ENCODE measurements at places on chromosomes 4 and X.

GRCh38 chrX:95760356-95760755 is 924.3 kb upstream of the DIAPH2 start:
- DNase-seq: no peak

- DNase-seq: no peak
Measured at GRCh38 chr4:18938343-18939099, 917.0 kb upstream of the LCORL start.

GRCh38 chrX:156001667-156002021 is 4.1 kb downstream of the IL9R start:
- no peak for DNase-seq

DNA sequence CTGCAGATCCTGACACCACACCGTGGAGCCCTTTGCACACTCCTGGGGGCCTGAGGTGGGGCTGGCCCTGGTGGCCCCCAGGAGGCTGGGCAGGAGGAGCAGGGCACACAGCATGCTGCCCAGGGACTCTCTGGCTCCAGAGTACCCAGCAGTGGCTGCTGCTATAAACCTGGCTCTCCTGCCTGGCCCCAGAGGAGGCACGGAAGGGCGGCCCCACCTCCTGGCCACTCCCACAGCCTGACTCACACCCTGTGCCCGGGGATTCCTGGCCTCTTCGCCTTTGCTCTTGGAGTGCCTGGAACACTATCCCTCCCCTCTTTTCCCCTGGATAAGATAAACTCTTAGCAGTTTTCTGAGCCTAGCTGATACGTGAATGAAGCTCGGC is at the start of gene PSAPL1:
PSAPL1 (minus strand) TSS at position 165 of the 385 bp plus-strand sequence; CDS start at position 114, 51 bp downstream.
- DNase-seq: no peak

- no peak for DNase-seq
Measured at GRCh38 chr4:107935246-107935645, 3.9 kb downstream of the CYP2U1 start.

DNA sequence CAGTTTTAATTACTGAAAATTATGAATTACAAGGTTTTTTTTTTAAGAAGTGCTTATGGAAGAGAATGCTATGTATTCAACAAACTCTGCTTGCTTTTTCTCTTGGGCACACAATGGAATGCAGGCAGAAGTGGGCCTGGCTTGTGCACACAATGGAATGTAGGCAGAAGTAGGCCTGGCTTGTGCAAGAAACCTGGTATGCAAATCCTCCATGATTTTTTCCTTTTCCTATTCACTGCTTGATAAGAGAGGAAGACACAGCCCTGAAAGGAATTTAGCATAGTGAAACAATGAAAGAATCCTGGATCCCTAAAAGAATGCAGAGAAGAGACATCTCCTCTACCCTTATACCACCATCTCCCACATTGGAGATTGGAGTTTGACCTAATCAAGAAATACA is 138.4 kb downstream of the COL25A1 start:
- no peak for DNase-seq

DNA sequence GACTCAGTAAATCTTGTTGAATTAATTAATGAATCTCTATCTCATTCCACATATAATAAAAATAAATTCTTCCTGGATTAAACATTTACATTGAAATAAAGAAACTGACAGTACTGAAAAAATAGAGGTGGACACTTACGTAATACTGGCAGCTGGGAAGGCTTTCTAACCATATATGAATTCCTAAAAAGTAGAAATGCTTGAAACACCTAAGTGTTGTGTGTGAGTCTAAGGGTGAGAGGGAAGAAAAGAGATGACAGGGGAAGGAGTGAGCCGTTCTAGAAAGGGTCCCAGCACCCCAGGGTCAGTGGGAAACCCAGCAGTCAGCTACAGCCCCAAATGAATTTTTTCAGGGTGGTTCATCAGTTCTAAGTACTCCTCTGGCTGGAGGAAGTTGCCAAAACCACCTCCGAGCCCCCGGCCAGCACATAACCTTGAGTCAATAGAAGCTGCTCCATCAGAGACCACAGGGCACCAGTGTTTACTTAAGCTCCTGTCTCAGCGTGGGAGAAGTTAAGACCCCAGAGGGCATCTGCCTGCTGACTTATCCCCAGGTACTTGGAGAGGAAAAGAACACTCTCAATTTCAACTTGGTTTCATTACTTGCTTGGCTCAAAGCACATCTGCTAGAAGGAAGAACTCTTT is 18.3 kb downstream of the GAB3 start:
- DNase-seq: no peak

DNA sequence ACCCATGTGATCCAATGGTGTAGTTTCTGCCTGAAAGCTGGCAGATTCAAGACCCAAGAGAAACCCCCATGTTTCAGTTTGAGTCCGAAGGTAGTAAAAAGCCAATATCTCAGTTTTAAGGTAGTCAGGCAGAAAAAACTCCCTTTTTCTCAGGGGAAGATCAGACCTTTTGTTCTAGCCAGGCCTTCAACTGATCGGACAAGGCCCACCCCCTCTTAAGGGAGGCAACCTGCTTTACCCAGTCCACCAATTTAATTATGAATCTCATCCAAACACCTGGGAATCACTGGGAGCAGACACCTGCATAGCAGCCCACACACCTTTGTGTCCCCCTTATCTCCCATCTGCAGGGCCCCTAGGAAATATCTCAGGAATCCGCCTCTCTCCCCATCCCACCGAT is 322.0 kb downstream of the STK32B start:
- DNase-seq: no peak

GRCh38 chrX:42290608-42291007 is 367.3 kb upstream of the CASK start:
- no peak for DNase-seq

DNA sequence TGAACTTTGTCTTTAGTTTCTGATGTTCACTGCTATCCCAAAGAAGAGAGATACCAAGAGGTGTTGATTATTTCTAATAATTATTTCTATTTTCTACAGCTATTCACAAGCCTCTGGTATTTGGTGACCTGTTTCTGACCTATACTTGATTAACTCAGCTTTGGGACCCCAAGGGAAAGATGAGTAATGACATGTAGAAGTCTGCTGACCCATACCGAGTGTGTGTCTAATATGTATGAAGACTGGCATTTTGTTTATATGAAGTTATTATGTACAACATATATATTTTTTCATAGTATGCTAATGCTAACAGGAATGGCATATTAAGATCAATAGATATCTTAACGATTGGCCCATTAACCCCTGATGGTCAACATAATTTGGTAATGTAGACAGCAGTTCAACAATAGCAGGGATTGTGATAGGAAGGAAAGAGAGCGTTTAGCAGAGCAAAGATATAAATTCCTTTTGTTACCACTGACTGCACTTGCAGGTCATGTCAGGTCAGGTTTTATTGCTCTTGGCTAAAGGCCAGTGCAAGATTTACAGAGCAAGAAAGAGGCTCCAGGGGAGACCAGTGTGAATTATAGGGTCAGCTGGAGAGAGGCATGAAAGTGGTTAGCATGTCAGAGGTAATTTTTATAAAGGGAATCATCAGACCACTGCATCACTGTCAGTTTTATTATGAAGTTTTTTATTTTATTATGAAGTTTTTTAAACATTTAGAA is 94.7 kb upstream of the DIPK2B start:
- no peak for DNase-seq

DNA sequence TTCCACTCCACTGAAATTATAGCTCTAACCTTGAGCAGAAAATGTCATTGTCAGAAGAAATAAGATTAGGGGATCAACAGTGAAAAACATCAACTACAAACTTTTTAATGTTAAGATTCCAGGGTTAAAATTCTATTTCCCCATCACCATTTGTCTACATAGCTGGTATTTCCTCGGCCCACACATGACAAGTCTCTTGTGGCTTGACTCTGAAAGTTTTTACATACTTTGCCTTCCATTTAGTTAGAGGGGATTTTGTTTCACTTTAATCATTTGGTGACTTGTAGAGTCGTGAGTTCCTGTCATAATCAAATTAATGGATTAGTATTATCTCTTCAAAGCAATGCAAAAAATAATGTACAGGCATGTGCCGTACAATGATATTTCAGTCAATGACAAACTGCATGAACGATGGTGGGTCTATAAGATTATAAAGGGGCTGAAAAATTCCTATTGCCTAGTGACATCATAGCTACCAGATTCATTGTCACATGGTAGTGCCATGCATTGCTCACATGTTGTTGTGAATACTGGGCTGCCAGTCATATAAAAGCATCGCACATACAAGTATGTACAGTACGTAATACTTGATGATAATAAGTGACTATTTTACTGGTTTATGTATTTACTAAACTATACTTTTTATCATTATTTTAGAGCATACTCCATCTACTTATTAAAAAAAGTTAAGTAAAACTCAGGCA is 72.0 kb downstream of the ING2 start:
- DNase-seq: no peak

- no peak for DNase-seq
Measured at GRCh38 chr4:182091128-182091527, 152.1 kb upstream of the TENM3 start.

DNA sequence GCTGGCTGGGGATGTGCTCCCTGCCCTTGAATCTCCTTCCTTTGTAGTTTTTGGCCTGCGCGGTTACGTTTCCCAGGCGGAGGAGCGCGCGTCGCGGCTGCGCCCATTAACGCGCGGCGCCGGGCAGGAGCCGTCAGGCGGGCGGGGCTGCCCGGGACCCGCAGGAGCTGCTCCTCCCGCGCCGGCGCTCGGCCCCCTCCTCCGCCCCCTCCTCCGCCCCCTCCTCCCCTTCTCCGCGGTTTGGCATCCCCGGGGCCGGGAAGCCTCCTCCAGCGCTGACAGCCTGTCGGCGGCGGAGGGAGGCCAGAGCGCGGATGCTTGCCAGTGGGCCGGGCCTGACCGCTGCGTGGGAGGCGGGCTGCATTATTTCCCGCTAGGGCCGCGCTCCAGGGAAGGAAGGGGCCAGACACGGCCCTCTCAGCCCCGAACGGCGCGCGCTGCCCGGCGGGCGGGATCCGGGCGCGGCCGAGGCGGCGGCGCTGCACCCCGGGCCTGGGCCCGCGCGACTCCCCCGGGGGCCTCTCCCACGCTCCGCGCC is at the start of gene DCLK2:
DCLK2 (plus strand) TSS at position 405 of the 538 bp plus-strand sequence. CDS start 583 bp downstream, outside the sequence.
- no peak for DNase-seq

DNA sequence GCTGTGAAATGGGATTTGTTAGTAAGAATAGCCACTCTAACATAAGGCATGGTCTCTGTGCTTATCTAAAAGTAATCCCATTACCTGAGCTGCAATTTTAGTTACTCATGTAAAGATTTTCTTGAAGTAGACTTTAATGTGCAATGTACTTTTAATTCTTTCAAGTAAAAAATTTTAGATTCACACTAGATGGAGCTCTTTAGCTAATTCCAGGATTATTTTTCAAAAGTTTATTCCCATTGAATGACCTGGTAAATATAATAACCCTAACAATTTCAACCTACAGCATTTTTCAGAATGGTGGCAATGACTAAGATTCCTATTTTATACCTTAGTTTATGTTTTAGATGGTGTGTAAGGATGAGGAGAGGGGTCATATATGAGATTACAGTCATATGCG is 18.1 kb downstream of the USP38 start:
- no peak for DNase-seq

DNA sequence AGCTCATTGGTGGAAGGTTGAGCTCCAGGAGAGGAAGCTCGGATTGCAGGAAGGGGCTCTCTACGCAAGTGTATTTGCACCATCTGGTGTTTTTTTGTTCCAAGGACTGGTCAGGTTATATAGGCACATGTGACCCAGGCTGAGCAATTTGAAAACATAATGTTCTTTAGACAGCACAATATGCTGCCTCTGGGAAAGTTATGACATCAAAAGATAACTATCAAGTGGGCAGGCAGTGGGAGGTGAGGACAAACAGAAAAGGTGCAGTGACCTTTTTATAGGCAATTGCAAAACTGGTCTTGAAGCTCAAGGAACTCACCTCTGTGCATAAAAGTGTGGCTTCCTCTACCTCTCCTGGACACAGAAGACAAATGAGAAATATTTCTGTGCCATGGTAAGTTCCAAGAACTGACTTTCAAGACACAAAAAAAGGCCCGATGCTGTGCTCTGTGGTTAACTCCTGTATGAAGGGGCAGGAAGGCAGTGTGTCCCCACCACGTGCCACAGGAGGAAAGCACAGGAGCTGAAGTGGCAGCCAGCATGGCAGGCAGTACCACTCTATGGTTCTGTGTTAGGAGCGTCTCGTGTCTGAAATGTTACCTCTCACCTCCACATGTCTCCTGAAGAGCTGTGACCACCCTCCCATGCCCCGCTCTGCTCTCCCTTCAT is 128.6 kb downstream of the SHROOM3 start:
- DNase-seq: no peak

GRCh38 chrX:38060331-38060878 is 54.1 kb downstream of the SYTL5 start:
- no peak for DNase-seq

- no peak for DNase-seq
Measured at GRCh38 chr4:19725130-19725529, 526.6 kb upstream of the SLIT2 start.

- no peak for DNase-seq
Measured at GRCh38 chrX:150035531-150035930, 97.2 kb upstream of the EOLA2 start.

DNA sequence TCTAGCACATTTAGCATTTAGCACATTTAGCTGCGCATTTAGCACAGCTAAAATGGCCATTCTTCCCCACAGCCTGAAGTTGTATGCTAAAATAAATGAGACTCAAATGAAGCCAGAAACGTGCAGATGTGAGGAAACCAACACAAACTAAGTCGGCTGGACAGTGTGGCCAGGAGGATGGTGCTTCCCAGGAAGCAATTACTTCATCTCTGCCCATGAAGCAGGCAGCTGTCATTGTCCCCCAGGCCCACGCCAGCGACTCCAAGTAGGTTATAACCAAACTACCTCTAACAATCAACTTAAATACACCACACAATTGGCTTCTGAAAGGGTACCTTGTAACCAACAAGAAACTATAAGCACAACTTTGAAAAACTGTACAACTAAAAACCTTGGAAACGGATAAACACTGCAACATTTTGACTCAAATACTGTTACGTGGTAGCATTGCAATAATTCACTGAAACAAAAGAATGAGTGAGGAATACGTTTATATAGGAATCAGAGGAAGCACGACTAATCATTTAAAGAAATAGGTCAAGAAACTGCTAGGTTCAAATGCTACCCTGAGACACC is 39.2 kb downstream of the AFAP1 start:
- no peak for DNase-seq

DNA sequence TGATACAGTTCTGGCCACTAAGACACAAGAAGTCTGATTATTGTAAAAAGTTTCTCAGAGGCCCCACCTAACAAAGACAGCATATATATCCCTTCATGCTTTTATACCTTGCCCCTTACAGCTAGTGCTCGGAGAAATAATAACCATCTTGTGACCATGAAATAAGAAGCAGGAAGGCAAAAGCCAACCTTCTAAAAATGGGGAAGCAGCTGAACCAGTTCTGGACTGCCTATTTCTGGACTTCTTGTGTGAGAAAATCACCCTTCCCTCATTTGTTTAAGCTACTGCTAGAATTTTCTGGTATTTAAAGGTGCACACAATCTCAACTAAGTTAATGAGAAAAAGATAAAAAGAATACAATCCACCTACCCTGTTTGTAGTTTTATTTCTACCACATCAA is 87.5 kb downstream of the CNOT6L start:
- no peak for DNase-seq

GRCh38 chr4:140198942-140199341 is 45.0 kb upstream of the MAML3 start:
- DNase-seq: no peak

- no peak for DNase-seq
Measured at GRCh38 chr4:75584067-75584466, 28.2 kb downstream of the ODAPH start.
